A549 (cell line): ENCODE measurements at places on chromosomes 2 and 18. TPM values are rescaled to one million over a fixed set of nuclear protein-coding genes. Genes with fewer than 3 reads are reported as not detected.

GRCh38 chr18:56380685-56381084 is 257.7 kb downstream of the TXNL1 start:
- DNase-seq, result no peak

GRCh38 chr2:212540341-212540740 is 1.7 kb upstream of the ERBB4 start:
- no peak for DNase-seq

DNA sequence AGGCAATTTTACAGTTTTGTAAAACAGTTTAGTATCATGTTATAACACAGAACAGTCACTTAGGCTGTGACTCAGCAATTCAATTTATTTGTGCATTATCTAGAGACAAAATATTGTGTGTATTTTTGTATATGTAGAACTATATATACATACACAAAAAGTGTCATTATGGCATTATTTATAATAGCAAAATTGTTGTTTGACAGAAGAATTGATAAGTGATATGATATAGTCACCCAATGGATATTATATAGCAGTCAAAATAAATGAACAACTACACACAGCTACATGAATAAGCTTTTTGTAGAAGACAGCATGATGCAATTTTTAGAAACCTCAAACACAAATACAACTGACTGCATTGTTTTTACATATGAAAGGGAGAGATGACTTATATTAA is 334.0 kb downstream of the TRIB2 start:
- DNase-seq, result no peak

DNA sequence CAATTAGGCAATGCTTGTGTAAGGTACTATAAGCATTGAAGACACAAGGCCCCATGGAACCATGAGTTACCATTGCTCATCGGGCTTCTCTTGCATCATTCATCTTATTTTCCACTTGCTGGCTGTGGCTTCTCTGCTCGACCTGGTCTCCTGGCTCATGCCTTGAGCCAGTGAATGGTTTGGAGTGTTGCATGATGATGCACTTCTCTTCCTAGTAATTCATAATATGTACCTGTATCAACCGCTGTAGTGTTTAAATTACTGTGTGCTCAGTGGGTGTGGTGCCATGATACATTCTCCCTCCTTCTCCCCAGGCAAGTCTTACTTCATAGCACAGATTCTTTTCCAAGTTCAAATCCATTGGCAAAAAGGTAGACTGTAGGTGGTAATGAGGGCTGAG is 66.8 kb downstream of the ABCA12 start:
- DNase-seq, result peak; percentile 2

- DNase-seq, result no peak
Observed at GRCh38 chr2:81658227-81658626, 1353.7 kb upstream of the LRRTM1 start.

DNA sequence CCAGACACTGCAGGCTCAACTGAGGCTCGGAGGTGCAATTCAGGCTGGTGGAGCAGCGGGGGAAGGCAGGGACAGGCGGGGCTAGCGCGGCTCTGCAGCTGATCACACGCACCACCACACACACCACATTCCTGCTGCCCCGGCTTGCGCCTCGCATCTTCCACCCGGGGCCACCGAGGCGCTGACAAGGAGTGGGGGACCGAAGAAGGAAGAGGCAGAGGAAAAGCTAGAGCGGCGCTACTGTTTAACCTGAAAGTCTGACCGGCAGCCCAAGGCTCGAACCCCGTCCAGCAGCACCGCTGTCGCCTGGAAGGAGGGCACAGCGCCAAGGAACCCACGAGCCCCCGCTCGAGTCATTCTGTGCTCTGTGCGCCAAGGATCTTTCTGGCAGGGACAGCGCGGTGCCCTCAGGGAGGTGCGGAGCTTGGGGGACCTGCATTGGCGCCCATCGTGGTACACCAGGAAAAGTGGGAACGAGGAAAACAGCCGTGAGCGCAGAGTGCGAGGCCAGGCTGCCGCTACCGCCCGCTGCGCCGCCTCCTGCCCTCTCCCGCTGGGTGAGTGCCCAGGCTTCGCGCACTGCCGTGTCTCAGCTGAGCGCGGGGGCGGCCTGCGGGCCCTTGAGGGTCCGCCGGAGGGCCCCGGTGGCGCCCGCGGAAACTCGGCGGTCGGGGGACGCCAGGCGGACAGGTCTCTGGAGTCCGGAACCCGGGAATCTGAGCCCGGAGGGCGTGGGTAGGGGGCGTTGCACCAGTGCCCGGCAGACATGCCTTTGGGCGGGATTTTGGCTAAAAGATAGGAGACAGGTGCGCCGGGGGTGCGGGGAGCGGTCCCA is 860 bp upstream of the KCNJ3 start:
- no peak for DNase-seq

DNA sequence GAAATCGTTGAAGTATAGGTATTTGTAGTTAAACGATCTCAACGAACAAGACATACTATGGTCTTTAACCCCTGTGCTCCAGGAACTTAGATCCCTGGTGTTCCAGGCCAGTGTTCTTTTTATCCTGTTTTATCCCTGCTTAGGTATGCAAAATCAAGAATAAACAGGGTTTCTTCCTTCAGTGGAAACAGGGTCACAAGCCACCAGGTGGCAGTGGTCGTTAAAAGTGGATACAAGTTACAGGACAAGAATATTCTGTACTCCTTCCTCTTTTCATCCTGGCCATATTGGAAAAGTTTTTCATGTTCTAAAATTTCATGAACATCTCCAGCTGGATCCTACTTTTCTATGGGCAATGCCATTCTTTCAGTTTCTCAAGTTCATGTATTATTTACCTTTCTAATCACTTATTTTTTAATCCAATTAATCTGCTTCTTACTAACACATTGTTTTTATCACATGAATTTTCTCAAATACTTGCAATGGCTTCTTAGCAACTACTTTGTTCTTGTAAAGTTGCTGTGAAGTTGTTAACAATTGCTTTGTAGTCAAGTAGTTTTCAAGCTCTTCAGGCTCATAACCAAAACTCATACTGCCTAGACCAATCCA is 16.4 kb upstream of the HNMT start:
- peak; percentile 81 for DNase-seq

- no peak for DNase-seq
Observed at GRCh38 chr18:7436166-7436565, 130.9 kb upstream of the PTPRM start.

GRCh38 chr2:122135021-122135937 is 379.8 kb downstream of the TSN start:
- DNase-seq, result no peak

DNA sequence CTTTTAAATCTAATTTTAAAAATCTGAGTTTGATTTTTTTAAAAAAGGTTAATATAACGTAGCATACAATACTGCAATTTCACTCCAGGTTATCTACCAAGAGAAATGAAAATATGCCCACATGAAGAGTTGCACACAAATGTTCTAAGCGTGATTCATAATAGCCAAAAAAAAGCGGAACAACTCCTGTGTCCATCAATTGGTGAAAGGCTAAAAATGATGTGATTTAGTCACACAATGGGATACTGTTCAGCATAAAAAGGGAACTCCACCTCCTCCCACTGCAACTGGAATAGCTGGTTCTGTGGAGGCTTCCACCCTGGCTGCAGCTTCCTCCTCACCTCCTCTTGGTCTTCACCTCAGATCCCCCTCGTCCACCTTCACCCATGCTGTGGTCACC is 132.8 kb downstream of the PIK3C3 start:
- DNase-seq, result no peak

DNA sequence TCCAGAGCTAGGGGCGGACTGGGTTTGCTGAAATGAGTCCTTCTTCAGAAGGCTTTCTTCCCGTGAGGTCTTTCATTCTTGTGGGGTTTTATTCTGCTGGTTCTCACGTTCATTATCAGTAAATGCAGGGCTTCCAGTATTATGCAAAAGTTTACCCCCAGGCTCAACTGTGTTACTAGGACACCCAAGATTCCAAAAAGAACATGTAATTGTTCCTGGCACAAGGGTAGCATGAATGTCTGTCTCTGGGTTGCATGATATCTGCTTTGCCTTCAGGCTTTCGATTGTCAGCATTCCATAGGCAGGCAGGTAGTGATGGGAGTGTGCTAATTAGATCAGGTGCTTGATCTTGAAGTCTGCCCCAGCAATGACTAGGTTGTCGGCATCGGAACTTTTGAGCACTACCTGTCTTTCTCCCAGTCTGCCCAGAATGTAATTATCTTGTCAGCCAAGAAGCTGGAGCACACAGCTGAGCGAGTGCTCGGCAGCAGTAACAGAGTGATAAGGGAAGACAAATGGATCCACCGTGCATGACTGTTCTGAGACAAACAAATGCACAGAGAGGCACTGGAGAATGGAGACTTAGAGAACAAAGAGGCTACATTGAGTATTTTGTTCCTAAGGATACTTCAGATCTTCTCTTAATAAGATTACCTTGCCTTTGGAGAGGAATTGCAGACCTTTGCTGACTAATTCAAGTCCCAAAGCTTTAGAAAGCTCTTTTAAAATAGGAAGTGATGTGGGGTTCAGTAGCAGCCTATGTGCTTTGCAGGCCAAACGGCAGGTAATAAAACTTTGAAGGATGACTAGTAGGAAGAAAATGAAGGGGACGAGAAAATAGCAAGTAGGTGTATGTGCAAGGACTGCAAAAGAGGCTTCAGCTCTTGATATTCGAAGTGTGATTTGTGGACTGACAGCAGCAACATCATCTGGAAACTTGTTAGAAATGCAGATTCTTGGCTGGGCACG is 41.9 kb downstream of the ITGB6 start:
- DNase-seq, result no peak

DNA sequence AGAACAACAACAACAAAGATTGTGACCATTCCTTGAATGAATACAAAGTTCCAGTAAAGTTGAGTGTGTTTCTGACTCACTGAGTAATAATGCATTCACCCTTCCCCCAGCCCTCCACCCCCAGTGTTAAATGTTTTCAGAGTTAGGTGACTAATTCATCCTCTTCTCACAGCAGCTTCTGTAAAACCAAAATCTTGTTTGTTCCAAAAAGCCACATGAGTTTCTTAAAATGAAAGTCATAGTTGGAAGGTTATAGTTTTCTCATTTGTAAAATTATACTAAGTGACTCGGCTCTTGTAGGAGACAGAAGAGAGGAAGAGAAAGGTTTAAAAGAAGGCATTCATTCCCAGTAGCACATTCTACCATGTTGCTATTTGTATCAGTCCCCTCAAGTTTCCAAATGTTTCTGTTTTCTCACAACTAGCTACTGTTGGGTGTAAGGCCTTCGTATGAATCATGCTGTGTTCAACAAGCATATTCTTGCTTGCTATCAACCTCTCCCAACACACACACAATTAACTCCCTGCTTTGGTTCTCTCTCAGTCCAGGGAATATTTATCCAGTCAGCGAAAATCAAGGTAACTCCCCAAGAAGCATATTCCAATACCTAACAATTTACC is 75.3 kb downstream of the MBD2 start:
- peak; percentile 46 for DNase-seq

The STARD6 gene
- not detected in 3 replicates for polyA plus RNA-seq

The TSPYL6 gene
- polyA plus RNA-seq, result not detected in 3 replicates

The DLX2 gene
- 0.17 to 0.25 TPM (median 0.19 TPM) in 3 replicates for polyA plus RNA-seq

The KLHL14 gene
- not detected in 3 replicates for polyA plus RNA-seq
